ENCODE measurements at places on chromosomes 1 and 21.

GRCh38 chr1:10242135-10242534 lies 31.8 kb downstream of the KIF1B start:
- DNase-seq = no peak

- no peak for DNase-seq
Measured at GRCh38 chr1:33234588-33234990, 21.7 kb upstream of the ZNF362 start.

DNA sequence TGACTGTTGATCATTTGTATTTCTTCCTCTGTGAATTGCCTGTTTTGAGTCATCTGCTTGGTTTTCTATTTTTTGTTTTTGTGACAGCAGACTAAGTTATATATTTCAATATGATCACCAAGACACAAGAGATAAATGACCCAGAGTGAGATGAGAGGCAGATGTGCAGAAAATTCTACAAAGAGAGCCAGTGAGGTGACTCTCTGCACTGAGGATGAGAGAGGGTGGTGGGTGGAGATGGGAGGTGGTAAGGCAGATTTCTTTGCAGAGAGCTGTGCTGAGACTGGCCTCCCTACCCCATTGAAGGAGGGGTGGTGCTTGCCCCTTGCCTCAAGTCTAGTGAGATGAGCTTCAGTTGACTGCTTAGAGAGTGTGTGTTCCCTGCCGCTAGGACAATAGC lies 17.6 kb upstream of the FCAMR start:
- no peak for DNase-seq

DNA sequence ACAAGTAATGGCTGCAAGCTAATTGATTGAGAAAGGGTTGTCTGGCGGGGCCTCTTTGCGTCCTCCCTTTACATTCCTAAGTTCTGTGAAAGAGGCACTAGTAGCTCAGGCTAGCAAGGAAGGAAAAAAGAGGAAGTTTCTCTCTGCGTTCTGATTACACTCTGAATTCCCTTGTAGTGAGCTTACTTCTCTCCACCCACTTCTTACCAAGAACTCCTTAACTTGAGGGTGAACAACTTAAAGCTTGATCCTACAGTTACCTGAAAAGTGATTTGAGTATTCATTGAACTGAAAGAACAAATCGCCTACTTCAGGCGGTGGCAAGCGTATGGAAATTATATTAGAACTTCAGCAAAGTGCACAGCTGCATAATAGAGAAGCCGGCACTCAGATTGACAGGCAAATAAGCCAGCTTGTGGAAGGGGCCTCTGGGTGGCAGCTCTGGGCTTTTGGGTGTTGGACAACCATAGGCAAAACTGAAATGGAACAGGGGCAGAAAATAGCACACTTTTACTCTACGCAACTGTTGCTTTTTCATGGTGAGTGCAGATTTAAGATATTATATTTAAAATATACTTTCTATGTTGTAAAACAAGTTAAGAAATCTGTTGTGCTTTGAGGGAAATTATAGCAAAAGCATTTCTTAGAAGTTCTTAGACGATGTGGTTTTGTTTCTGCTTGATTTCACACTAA lies 464.5 kb downstream of the USP25 start:
- no peak for DNase-seq

DNA sequence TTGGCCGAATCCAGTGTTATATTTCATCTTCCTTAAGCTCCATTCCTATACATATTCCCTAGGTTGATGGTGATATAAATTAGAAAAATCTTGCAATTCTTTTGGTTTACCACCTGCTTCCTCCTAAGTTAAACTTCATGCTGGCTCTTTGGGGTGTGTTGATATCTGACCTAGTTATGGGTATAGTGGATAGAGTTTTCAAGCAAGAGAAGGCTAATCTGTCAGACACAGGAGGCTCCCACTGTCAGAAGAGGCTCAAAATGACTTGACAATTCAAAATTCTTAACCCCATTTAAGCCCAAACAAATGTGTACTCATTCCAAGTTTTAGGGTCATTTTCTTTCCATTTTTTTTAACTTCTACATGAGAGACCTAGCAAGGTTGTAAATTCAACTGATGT lies 8.5 kb upstream of the SLC35D1 start:
- no peak for DNase-seq

- DNase-seq = no peak
Measured at GRCh38 chr1:230834292-230834691, 34.0 kb downstream of the C1orf198 start.

GRCh38 chr1:161932668-161933067 lies 91.0 kb downstream of the OLFML2B start:
- no peak for DNase-seq

- no peak for DNase-seq
Measured at GRCh38 chr1:237789619-237790018, 101.1 kb downstream of the ZP4 start.
